ENCODE measurements at places on chromosomes 7 and 10.

GRCh38 chr7:156918635-156919034 lies 25.7 kb upstream of the LMBR1 start:
- DNase-seq = no peak

GRCh38 chr7:84144935-84145334 lies 49.7 kb downstream of the SEMA3A start:
- no peak for DNase-seq

DNA sequence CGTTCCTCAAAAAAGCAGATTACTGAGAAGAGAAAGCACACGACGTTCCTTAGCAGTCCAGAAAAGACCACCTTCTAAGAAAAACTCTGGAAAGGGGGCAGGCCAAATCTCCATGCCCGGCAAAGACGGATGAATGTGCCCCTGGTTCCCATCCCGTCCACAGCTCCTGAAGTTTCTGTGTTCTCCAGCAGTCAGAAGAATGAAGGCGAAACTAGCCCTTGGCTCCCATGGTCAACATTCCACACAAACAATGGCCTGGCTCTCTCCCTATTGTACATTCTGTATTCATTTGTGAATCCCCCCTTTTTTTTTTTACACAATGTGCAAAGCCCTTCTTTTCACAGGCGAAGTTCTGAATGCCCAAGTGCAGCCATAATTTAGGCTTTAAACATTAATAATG lies 5.3 kb downstream of the CTBP2 start:
- no peak for DNase-seq

- DNase-seq = no peak
Observed at GRCh38 chr7:123401295-123401694, 133.1 kb downstream of the IQUB start.

GRCh38 chr10:50324046-50324445 lies 72.7 kb upstream of the ASAH2 start:
- DNase-seq = no peak

DNA sequence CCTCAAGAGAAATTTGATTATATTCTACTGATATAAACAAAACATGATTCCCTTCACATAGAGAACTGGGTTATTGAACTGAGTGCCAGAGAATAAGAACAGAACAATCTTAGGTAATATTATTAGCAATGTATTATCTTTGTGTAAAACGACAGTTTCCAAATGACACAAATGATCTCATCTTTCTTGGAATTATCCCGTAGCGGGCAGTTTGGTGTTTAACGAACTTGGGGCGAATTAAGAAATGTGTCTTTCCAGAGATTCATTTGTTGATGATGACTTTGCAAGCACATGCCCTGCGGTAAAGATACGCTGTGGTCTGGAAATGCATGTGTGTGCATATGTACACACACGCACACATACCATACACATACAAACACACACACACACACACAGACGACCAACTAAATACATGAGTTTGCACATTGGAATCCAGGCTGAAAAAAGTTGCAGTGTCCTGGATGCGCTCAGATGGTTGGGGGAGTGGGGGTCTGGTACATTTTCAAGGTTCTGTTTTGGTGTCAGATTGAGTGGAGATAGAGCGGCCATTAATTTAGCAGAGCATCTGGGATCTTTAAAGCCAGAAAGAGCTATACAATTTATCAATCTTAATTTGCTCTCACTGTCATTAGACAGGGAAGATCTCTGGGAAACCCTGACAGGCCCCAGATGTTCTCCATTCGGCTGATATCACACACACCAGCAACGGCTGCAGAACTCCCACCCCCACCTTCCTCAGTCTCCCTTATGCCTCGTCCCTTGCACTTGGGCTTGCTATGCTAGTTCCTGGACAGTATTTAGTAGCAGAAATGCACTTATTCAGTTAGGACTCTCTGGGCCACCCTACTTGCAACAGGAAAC lies 112.4 kb upstream of the FAM171A1 start:
- DNase-seq = no peak

DNA sequence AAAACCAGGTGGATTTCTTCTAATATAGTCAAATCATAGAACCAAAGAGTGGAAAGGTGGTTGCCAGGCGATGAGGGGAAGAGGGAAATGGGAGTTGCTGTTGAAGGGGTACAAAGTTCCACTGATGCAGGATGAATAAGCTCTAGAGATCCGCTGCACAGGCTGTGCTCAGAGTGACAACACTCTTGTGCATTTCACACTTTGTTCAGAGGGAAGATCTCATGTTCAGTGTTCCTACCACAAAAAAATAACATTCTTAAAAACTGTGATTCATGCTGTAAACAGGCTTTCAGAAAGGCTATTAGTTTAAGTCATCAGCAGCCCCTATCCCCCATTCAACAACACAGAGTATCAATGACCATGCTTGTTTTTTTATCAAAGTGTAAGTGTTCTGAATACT lies 213.8 kb downstream of the COBL start:
- DNase-seq = no peak

DNA sequence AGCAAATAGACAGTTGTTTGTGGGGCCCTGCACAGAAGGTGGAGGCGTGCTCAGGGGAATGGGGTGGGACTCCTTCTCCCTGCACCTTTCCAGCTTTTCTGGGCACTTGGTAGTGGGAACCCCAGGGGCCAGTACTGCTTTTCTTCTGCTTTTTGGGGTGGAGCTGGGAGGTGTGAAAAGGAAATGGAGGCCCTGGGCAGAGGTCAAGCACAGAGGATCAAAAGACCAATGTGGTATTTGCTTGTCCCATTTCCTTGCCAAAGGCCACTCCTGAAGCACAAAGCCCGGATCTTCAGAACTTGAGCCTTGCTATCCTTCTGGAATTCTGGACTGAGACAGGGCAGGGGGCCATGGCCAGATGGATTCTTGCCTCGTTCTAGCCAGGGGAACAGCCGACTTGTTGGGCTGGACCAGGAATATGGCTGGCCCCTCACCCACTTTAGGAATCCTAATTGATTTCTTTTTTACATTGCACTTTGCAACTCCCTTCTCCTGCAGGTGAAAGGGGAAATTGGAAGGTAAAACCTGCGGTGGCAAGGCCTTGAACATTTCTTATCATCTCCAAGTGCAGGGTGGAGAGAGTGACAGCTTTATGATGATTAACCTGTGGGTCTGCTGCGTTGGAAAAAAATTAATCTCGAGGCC lies 26.5 kb downstream of the ADRA2A start:
- no peak for DNase-seq

GRCh38 chr7:79723833-79724618 lies 270.6 kb upstream of the MAGI2 start:
- no peak for DNase-seq

DNA sequence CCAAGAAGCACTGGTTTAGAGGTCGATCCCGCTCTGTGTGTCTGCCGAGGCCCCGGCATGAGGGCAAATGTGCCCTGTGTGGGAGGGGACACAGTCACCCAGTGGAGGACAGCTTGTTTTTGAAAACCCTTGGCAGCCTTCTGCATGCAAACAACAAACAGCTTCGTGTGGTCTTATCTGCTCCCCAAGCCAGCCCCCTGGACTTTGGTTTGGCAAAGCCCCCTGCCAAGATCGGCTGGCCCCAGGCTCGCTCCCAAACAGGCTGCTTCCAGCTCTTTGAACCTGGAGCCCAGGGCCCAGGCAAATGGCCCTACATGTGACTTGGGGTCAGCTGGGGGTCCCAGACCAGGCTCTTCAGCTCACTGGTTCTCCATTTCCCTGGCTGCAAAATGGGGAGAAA lies 2.9 kb downstream of the ELN start:
- no peak for DNase-seq

DNA sequence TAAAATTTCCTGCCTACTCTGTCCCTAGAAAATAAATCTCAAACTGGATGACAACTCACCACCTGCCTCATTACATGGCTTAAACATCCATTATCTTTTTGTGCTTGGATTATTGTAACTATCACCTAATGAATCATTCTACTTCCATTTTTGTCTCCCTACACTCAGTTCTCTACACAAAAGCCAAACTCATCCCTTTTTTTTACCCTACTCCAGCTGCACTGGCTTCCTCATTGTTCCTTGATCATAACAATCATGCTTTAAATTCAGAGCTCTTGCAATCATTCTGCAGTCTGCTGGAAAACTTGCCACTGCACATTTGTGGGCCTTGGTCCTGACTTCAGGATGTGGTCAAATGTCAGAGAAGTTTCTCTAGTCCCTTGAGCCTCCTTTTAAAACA lies 280.0 kb downstream of the DGKB start:
- DNase-seq = no peak

DNA sequence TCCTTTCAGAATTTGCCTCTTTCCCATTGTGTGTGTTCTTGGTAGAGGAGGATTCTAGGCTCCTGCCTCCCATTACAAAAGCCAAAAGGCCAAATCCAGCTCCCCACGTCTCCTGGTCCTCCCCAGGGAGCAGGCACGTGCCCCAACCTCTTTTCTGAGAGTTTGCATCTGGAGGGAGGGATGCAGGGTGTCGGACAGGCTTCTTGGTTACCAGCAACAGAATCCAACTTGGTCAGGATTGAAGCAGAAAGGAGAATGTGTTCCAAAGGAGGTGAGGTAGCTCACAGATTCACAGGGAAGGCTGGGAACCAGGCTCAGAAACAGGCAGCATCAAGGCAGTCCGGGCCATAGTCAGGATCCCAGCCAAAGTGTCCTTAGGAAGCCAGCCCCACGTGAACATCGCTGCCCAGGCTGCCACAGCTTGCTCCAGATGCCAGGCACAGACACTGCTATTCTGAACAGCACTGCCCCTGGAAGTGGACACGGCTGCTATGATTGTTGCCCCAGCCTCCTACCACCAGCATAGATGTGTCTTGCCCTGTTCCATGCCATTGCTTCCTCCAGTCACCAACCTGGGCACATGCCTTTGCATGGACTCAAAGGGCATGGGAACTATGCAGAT lies 264.2 kb upstream of the ZMIZ1 start:
- no peak for DNase-seq

DNA sequence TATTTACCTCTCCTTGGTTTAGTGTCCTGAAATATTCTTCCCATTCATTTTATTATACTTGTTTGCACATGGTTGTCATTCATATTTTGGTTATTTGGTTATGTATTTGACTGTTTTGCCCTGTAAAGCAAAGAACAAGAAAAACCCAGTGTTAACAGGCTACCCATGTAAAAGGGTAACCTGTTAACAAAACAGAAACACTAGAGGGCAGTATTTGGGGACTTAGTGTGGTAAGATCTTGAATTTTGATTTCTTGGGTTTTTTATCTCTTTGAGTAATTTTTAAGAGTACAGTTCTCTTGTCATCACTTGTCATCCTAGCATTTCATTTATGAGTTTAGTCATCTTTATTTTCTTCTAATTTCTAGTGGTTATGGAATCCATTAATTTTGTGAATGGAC lies 51.3 kb downstream of the POLL start:
- no peak for DNase-seq

DNA sequence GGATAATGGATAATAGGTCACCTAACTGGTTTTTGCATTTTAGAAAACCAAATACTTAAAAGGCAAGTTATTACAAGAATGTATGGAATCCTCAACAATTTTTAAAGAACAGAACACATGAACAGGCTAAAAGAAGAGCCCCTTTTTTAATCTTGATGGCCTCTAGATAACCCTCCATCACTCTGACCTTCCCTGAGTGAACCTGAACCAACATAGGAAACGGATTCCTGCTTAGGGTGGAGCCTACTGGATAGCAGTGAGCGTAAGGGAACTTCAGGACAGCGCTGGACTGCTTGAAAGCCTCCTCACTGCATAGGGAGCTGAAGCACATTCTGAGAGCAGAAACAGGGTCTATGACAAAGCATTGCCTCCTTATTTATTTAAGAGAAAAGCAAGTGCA lies 20.5 kb downstream of the TRPV5 start:
- DNase-seq = no peak

DNA sequence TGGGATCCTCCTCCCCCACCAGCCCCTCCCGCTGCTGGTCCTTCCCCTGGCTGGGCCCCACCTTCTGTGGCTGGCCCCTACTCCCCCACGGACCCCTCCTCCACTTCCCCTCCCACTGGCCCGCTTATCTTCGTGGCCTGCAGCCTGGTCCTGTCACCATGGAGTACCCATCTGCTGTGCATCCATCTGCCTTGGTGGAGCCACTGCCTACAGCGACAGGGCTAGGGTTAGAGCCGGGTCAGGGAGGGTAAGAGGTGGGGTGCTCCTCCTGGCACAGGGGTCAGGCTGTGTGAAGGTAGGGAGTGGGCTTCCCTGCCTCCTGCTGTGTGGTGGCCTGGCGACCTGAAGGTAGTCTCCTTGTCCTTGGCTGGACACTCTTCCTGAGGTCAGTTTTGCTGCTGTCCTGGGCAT lies 5.2 kb downstream of the ADCY1 start:
- no peak for DNase-seq

DNA sequence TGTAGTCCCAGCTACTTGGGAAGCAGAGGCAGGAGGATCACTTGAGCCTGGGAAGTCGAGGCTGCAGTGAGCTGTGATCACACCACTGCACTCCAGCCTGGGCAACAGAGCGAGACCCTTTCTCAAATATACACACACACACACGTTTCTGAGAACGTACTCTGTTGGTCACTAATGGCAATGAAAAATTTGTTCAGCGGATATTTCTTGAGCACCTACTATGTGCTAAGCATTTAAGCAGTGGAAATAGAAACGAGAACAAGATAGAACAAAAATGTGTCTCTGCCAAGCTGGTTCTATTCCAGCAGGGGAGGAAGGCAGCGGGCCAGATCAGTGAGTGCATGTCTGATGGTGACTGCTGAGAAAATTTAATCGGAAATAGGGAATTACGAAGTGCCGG lies 8.7 kb downstream of the ARPC1B start:
- no peak for DNase-seq

- DNase-seq = no peak
Observed at GRCh38 chr10:92298487-92298886, 7.5 kb downstream of the MARCHF5 start.

DNA sequence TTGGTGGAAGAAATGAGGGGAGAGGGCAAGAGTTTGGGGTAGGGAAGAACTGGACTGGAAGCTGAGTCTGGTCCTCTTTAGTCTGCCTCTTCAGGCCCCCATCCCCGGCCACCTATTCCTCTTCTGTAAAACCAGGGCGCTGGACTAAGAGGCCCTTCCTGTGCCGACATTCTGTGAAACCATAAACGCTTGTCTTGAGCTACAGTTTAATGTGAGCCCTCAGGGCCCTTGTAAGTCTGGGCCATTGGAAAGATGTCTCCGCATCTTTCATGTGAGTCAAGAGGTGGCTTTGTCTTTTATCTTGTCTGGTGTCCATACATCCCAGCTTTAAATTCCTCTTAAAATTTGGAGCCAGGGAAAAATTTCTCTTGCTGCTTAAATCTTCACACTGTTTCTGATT lies 90.6 kb downstream of the PLCE1 start:
- no peak for DNase-seq

GRCh38 chr10:34732926-34733325 lies 82.2 kb downstream of the PARD3 start:
- DNase-seq = no peak

GRCh38 chr7:27608776-27609495 lies 53.7 kb downstream of the HIBADH start:
- DNase-seq = no peak
